ENCODE measurements at places on chromosomes 6 and 20.

DNA sequence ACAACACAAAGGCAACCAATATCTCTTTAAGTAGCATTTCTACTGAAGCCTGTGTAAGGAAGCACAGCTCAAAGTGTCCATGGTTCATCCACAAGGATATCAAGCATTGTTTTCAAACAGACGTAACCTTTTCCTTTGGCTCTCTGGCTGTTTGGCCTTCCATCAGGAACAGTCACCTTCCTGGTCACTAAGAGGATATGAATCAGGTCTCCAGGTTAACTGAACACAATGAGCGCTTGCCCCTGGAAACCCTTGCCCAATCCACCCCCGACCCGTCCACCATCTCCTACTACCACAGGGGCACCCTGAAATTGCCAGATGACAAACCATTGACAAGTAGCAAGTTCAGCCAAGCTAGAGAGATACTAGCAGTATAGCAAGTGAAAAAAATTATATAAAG, 114.4 kb upstream of the COL21A1 start:
- no peak for DNase-seq

DNA sequence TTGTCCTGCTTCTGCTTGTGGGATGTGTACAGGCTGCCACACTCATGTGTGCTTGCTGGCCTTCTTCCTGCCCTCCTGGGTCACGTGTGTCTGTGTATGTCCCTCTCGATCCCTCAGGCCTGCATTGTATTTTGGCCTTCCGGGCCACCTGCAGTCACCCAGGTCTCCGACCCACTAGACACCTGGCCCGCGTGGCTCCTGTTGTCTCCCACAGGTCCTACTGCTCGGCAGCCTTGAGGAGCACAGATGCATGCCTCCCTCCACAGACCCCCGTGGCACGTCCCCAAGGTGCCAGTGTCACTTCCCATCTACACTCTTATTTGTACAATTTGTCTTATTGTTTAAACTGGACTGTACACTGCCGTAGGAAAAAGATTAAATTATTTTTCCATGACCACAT, 43.1 kb downstream of the FOXC1 start:
- no peak for DNase-seq

GRCh38 chr20:38131588-38132121, 33.4 kb downstream of the TGM2 start:
- DNase-seq: no peak

DNA sequence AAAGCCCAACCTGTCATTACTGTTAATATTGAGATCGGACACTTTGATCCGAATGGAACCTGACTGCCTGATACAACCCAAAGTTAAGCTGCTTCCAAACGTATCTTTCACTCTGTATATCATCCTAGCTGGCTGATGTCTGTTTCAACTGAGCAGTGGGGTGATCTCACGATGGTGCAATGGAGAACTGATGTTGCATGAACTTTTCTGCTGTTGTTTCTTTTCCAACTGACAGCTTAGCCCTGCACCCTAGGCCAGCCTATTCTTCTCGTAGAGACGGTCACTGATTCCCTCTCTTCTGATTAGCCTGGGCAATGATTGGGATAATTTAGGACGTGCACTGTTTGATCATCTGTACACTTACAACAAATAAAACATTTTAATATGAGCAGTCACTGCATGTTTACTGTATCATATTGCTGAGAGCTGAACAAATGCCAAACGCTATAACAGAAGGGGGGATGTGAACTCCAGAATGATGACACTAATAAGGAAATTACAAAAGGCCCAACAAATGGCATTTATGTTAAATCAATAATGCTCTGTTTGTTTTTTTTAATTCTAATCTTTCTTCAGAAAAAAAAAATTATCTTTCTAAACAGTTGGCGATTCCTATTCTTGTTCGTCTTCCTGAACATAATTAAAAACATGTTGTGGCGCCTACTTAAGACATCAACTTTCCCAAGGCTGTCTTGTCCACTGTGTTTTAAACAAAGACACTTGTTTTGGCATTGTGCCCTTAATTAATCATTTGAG, 184.8 kb downstream of the ZNF217 start:
- no peak for DNase-seq

DNA sequence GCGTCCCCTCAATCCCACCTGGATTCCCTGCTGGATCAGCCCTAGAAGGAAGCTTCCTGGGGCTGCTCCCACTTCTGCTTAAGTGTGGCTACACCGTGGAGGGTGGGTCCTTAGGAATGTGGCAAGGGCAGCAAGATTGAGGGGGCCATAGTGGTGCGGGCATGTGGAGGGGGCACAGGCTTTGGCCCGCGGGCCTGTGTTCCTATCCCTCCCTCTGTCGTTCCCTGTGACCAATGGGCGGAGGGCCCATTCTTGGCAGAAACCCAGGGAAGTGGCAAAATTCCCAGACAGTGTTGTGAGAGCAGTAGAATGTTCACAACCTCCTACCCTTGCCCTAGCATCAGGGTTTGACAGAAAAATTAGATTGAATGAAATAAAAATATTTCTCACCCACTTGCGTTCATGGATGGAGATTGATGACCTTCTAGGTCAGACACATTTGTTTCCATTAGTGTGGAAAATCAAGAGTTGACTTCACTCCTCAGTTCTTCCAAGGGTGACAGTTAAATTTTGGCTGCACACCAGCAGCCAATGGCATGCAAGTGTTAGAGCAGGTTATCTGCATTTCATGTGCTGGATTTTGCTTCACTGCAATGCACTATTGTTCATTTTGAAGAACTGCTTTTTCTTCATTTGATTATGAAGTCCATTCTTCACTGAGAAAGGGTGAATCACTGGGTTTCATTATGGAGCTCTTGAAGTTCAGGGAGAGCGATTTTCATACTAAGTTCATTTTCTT, 49.3 kb upstream of the AHI1 start:
- no peak for DNase-seq

- DNase-seq: no peak
These were observed 62.9 kb downstream of the QRSL1 start for GRCh38 chr6:106692112-106692818.

- no peak for DNase-seq
These were observed 791.5 kb downstream of the TFAP2A start for GRCh38 chr6:9623228-9623832.

DNA sequence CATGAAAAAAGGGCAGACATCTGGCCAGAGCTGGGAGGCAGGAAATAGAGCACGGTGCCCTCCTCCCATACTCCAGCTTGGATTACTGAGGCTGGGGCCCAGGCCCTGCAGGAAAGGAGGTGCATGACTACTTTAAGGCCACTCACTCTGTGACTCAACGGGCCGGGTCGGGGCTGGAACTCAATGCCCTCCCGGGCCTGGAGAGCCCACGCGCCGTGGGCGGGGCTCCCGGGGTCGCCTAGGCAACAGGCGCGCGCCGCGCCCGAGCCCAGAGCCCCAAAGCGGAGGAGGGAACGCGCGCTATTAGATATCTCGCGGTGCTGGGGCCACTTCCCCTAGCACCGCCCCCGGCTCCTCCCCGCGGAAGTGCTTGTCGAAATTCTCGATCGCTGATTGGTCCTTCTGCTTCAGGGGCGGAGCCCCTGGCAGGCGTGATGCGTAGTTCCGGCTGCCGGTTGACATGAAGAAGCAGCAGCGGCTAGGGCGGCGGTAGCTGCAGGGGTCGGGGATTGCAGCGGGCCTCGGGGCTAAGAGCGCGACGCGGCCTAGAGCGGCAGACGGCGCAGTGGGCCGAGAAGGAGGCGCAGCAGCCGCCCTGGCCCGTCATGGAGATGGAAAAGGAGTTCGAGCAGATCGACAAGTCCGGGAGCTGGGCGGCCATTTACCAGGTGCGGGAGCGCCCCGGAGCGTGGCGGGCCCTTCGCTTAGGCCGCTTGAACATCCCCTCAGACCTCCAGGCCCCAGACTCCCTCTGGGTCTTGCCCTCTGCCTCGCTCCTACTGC, at the start of gene PTPN1:
Gene PTPN1, plus strand, starts transcription at position 461 of the 783 bp plus-strand sequence. Its CDS starts 145 bp downstream, at position 606.
- DNase-seq: peak; percentile 99

- no peak for DNase-seq
These were observed 159.1 kb downstream of the SOBP start for GRCh38 chr6:107648983-107649382.

- DNase-seq: no peak
These were observed 886.7 kb downstream of the TBC1D32 start for GRCh38 chr6:120447605-120448004.

DNA sequence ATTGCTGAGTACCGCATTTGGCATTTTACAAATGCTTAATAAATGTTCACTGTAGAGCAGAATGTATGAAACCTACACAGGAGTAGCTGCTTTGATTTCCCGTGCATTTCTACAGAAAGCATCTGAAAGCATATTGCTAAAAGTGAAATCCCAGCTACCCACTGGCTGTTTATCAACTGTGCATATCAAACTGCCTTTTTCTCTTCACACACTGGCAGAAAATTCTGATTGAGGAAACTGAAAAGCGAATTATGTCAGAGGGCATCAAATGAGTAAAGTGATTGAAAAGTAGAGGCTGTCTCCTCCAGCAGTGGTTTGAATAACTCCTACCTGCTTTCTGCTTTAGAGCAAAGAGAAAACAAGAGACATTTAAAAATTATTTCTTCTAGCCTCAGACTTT, 28.0 kb downstream of the STX11 start:
- DNase-seq: no peak

DNA sequence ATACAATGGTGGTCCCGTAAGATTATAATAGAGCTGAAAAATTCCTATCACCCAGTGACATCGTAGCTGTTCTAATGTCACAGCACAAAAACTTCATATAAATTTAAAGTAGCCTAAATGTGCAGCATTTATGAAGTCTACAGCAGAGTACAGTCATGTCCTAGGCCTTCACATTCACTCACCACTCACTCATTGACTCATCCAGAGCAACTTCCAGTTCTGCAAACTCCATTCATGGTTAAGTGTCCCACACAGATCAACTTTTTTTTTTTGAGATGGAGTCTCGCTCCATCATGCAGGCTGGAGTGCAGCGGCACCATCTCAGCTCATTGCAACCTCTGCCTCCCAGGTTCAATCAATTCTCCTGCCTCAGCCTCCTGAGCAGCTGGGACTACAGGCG, 20.9 kb upstream of the KCNG1 start:
- DNase-seq: no peak

GRCh38 chr6:11043961-11044711, at the start of gene ELOVL2:
TSS of gene ELOVL2 (minus strand) at chr6:11044305. CDS start at chr6:11044230, 75 bp downstream.
- DNase-seq: peak; percentile 9

DNA sequence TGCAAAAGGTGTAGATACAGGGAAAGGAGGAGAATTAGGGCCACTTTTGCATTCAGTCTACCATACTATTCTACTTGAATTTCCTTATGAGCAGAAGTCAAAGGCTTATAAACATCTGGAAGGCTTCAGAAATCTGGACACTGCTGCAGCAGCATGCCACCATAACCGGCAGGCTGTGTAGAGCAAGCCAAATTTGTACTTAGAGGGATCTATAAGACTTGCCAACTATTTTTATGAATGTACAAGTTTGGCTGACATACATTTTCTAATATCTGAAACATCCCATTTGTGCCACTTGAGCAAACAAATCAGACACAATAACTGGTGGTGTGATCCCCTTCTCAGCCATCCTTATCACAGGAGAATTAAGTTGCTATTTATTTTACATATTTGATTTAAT, 14.0 kb upstream of the PLCB1 start:
- no peak for DNase-seq

All from CD4-positive, alpha-beta T cell treated with Interleukin-17A for 4 hours (primary cell).